ENCODE measurements at places on chromosomes 3 and 15. TPM values are rescaled to one million over a fixed set of nuclear protein-coding genes. Genes with fewer than 3 reads are reported as not detected.

DNA sequence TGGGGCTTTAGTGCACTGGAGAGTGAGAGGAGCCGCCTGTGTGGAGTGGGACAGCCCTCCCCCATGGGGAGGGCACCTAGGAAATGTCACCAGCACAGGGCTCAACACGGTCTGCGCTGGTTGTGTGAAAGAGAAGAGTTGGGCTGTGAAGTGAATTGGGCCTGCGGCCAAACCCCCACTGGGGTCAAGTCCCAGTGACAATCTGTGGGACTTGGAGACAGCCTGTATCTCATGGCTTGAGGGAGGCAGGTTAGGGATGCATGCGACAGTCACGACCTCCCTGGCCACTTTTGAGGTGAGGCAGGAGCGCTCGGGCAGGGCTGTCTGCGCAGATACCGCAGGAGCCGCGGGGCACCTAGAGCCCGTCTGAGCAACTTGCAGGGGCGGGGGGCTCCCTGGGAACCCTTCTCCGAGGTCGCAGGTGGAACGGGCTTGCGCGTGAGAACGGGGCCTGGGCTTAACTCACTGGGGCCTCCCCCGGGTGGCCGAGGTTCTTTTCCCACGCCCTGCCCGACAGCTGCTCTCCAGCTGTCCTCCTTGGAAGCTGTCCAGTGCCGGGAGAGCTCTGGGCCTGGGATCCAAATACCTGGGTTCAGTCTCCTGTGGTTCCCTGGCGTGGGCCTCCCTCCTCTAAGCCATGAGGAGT is 77.4 kb downstream of the SNRK start:
- DNase-seq, result no peak

GRCh38 chr3:196754091-196754981 is 14.7 kb downstream of the PAK2 start:
- DNase-seq, result peak; percentile 77

- DNase-seq, result no peak
Observed at GRCh38 chr3:151268267-151269235, 9.8 kb downstream of the P2RY14 start.

DNA sequence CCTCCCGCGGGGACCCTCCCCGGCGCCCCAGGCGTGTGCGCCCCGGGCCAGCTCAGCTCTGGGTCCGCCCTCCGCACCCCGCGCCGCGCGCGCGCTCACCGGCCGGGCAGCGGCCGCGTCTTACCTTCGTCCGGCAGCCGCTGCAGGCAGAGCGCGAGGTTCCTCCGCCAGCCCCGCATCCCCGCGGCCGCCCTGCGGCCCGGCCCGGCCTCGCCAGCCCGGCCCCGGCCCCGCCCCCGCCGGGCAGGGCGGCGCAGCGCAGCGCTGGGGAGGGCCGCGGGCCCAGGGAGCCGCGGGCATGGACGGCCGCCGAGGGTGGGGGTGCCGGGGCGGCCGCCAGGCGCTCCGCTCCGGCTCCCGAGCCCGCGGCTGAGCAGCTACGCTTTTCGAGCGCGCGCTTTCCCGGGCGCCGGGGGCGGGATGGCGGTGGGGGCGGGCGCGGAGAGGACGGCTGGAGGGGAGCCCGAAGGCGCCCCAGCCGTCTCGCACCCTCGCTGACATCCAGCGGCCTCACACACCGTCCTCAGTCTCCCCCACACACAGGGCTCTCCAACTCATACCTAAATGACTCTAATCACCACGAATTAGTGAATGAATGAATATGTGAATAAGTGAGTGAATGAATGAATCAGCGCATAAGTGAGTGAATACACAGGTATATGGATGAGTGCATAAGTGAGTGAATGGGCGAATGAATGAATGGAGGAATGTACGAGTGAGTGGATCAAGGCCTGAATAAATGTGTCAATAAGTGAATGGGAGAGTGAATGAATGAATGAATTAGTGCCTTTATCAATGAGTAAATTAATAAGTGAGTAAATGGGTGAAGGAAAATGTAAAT is 48.5 kb upstream of the CCDC174 start:
- DNase-seq, result no peak

DNA sequence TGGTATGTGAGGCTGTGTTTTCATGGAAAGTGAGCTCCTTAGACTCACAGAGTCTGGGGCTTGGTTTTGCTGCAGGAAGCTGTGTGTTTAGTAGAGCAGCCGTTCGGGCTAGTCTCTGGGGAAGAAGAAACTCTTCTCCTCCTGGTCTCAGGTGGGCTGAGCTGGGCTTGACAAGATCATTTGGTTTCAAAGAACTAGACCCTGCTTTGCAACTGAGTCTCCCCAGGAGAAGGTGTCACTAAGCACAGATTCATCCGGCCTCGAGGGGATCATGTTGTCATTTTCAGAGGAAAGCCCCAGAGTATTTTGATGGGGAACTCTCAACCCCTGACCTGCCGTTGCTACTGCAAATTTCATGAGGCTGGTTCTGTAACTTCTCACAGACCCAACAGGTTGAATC is 188.5 kb downstream of the FAM43A start:
- DNase-seq, result no peak

GRCh38 chr15:78950902-78951840 is 6.3 kb upstream of the CTSH start:
- peak; percentile 71 for DNase-seq

GRCh38 chr3:121883507-121883906 is 10.7 kb upstream of the SLC15A2 start:
- DNase-seq, result peak; percentile 85

The MAGI1 gene
- 15.6 TPM for total RNA-seq

The CGNL1 gene
- total RNA-seq, result 0.36 TPM
